Activated CD4-positive, CD25-positive, alpha-beta regulatory T cell (primary cell): ENCODE measurements at places on chromosomes 4 and X.
A peak's percentile ranks its signal among the peaks of the same experiment; 100 is the strongest.

- DNase-seq, result no peak
Measured at GRCh38 chr4:62006108-62006507, 806.0 kb downstream of the ADGRL3 start.

GRCh38 chr4:151437505-151437904 lies 28.5 kb downstream of the FHIP1A start:
- no peak for DNase-seq

GRCh38 chrX:7316280-7316679 lies 168.3 kb upstream of the PUDP start:
- DNase-seq, result no peak

GRCh38 chr4:110058677-110059076 lies 139.7 kb downstream of the ELOVL6 start:
- no peak for DNase-seq

DNA sequence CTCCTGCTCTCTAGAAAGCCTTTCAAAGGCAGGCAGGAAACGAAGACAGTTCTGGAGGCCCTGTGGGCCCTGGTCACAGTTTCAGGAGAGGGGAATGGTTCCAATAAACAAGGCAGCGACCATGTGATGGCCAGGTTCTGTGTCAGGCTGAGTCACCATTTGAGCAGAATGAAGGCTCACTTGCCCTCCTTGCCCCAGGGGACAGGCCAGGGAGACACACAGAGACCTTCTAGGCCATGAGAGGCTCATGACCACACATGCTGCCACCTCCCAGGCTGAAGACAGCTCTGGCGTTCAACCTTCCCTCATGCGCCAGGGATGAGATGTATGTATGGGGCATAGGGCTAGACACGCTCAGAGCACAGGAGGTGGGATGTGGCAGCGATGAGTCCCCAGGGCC lies 22.9 kb upstream of the TRIM2 start:
- DNase-seq, result no peak

- no peak for DNase-seq
Measured at GRCh38 chr4:104818579-104818978, 323.9 kb upstream of the CXXC4 start.

DNA sequence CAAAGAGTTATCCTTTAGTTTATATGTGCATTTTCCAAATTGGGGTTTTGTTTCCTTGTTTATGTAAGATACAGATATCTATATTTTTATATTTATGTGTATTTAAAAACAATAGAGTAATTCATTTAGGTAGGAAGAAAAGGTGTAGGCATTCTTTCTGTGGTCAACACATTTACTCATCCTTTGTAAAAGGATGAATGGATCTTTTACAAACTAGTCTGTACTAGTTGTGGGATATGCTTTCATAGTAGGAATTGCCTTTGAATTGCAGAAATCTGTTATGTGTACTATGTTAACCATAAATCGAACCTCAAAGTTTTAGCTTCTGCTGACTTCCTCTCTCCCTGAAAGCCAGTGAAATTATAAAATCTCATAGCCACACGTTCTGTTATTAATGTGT lies 128.5 kb downstream of the REPS2 start:
- no peak for DNase-seq

GRCh38 chr4:17188125-17188524 lies 289.7 kb upstream of the LDB2 start:
- DNase-seq, result no peak

- no peak for DNase-seq
Measured at GRCh38 chr4:5036239-5036638, 15.0 kb upstream of the STK32B start.

GRCh38 chr4:6972911-6973310 lies 63.3 kb downstream of the TBC1D14 start:
- DNase-seq, result no peak

- DNase-seq, result no peak
Measured at GRCh38 chrX:153400146-153401132, 711 bp downstream of the PNMA6E start.

DNA sequence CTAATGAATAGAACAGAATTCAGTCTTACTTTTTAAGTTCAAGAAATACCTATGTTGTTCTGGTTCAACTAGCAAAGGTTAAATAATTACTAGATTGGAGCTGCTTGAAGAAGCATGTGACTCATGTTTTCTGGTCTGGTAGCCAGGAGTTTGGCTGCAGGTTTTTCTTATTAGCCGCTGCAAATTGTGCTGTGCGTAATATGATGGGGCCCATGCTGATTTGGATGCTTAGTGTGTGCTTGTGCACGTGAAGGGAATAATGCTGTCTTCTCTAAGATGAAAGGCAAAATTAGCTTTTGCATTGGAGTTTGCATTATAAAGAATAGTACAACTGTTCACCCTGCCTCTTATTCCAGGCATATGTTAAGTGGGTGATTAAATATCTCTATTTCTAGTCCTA lies 219.6 kb downstream of the SNCA start:
- no peak for DNase-seq

GRCh38 chrX:150849996-150850720 lies 48.3 kb downstream of the CD99L2 start:
- no peak for DNase-seq

DNA sequence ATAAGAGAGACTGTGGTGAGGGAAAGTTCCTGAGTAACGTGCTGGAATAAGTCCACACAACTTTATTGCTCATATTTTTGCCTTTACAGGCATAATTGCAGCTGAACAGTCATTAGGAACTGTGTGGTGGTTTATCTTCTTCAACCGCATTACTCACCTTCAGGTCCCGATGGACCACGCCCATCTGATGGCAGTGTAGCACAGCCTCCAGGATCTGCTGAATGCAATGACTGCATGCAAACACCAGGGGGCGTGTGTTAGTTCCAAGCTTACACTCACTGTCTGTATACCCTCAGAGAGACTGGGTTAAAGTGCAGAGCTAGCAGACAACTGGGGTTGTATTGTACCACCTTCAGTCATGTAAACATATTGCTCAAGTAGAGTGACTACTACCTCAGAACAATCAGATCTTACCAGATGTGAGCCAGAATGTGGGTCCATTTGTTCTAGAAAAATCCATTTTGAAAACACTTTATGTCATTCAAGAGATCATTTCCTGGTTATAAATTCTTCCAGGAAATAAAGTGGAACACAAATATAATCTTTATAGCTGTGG lies 214.0 kb downstream of the CAMK2D start:
- peak; percentile 80 for DNase-seq

DNA sequence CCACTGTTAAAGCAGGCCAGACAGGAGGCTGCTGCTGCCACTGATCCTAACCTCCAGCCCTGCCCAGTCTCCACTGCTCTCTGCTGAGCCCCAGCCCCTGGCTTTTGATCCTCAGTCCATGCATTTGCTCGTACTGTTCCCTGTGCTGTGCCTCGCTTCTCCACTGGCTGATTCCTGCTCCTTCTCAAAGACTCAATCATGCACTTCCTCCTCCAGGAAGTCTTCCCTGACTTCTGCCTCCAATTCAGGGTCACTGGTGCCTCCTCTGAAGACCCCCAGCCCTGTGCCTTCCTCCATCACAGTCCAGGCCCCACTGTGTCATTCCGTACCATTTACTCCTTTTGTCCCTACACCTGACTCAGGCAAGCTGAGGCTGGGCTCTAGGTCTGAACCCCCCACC lies 230.6 kb upstream of the PSAPL1 start:
- DNase-seq, result no peak

DNA sequence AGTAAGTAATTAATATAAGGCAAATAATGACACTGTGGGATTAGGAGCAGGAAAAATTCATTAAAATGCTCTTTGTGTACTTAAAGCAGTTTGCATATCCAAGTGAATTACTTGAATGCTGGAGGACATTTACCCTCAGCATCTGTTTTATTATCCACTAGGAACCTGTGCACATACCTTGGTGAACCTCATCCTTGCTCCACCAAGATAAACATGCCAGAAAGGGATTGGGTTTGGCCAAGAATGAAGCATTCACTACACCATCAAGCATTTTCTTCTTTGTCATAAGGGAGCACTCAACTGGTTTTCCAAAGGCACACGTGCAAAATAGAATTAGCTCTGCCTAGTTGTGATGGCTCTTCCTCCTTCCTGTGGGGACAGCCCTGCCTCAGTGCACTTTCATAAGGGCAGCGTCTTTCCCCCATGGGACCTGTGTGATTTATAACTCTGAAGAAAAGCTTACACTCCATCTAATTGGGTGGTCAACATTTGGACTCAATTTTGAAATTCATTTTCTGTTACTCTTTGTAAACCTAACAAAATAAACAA lies 291.7 kb downstream of the USP46 start:
- no peak for DNase-seq

DNA sequence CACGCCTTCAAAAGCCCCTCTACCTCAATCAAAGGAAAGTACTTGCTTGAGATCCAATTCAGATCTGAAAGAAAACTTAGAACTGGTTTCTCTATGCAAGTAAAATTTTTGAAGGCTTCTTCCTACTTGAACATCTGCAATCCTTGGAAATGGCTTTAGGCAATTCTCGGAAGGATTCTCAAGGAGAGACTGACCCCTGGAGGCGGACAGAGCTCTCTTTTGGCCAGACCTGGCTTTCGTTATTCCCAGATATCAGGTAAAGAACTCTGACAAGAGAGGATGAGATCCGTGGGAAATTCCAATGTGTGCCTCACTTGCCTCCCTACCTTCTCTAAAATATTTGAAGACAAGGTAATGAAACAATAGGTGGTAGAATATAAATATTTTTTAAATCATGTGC lies 670.3 kb upstream of the FAM241A start:
- no peak for DNase-seq

DNA sequence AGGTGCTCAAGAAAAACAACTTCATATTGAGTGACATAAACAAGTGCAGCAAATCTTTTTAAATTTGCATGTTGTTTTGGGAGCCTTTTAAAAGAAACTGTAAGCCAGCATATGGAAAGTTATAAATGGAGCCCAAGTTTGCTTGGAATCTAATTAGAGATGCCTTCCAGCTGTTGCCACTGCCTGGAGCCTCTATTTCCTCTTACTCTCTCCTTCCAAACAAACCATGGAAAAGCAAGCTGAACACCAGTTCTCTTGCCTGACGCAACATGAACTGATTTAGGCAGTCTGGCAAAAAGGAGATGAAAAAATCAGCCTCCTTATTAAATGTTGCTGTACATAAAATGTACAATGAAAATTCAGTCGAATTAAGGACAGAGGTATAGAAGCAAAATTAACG lies 21.5 kb downstream of the ARSJ start:
- no peak for DNase-seq

DNA sequence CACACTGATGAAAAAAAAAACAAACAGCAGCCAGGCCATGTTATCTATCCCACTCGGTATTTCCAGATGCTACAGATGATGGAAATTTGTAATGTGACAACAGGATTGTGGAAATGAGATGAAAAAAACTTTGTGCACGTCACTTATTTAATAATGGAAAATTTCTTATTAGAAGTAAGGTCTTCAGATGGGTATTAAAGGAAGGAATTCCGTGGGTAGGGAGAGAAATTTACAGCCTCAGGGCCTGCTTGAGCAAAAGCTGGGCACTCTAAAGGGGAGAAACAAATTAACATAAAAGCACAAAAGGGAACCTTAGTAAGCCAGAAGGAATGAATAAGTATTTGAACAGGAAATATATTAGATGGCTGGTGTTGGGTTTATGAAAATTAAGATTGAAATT lies 4.2 kb upstream of the PKD2 start:
- DNase-seq, result no peak

GRCh38 chr4:183264614-183265013 lies 55.5 kb downstream of the CLDN22 start:
- DNase-seq, result no peak

DNA sequence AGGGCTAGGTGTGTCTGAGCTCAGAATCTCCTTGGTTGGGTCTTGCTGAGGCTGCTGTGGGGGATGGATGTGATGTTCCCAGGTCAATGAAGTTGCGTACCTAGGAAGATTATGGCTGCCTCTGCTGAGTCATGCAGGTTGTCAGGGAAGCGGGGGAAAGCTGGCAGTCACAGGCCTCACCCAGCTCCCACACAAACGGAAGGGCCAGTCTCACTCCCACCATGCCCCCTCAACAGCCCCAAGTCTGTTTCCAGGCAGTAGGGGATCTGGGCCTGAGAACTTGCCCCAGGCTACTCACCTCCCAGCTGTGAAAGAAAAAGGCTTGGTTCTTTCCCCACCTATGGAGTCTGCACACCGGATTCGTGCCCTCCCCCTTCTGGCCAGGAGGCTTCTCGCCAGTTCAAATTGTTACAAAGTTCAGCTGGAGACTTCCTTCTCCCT lies 72.9 kb downstream of the WDR44 start:
- no peak for DNase-seq

- DNase-seq, result no peak
Measured at GRCh38 chr4:44916411-44916810, 190.1 kb upstream of the GNPDA2 start.

GRCh38 chrX:63349307-63349706 lies 1.8 kb downstream of the SPIN4 start:
- no peak for DNase-seq

GRCh38 chrX:21373637-21374162 lies 518 bp upstream of the CNKSR2 start:
- DNase-seq, result peak; percentile 3

DNA sequence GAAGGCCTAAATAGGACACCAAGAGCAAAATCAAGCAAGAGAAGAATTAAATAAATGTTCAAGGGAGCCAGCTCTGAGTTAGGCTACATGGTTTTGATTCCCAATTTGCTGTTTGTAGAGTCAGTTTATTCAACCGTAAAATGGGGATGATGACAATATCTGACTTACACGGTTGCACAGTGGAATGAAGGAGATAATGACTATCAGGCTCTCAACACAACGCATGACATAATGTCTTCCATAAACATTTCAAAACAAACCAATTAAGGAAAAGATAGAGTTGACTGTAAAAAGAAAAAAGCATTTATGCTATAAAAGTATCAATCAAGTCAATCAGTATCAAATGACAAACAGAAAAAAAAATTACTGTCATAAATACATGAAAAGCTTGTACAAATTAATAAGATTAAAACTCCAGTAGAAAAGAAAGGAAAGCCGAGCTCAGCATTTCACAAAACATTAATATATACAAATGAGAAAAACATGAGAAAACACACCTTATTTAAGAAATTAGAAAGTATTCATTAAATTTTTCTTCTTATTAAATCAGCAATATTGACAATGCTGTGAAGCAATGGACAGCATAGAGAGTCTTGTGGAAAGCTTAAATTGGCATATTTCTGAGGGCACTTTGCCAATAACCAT lies 179.0 kb downstream of the SCFD2 start:
- DNase-seq, result no peak

DNA sequence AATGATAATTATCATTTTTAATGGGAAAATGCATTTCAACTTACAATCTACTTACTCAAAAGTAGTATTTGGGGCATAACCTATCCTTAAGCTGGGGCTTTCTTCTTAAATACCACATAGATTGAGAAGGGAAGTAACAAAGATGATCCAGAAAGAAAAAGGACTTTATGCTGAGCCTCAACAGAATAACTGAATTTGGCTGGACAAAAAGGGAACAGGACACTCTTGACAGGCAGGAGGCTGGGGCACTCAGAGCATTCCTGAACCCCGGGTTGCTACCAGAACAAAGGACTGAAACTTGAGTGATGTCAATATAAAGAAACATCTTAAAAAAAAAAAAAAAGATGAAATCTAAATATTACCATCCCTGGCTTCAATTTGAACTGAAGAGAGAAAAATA lies 23.9 kb downstream of the RELL1 start:
- DNase-seq, result no peak
